ENCODE measurements at places on chromosomes 11 and 22.

DNA sequence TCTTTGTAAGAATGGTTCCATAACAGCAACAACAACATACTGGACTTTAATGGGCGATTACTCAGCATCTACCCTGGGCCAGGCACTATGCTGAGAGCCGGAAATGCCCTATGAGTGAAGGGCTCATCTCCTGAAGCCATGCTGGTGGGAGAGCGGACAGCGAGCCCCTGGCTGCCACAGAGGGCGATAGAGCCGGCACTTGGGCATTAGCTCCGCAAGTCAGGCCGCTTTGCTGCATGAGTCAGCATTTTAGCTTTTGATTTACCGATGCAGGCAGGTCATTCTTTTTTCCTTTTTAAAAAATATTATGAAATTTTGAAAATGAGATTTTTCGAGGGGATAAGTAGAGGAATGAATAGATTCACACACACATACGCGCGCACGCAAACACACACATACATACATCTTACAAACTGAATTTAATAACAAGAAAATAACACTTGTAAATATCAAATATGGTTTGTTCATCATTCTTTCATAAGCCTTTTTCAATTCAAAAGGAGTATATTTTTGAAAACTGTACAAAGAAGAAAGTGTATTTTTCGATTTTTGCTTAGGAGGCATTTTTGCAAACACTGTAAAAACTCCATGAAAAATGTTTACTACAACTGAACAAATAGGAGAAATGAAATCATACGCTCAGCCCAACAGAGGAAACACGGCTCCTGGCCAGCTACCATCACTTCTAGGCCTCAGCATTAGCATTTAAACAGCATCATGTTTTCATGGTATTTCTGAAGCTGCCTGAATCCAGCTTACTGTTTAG is 667.3 kb downstream of the OPCML start:
- DNase-seq = no peak

DNA sequence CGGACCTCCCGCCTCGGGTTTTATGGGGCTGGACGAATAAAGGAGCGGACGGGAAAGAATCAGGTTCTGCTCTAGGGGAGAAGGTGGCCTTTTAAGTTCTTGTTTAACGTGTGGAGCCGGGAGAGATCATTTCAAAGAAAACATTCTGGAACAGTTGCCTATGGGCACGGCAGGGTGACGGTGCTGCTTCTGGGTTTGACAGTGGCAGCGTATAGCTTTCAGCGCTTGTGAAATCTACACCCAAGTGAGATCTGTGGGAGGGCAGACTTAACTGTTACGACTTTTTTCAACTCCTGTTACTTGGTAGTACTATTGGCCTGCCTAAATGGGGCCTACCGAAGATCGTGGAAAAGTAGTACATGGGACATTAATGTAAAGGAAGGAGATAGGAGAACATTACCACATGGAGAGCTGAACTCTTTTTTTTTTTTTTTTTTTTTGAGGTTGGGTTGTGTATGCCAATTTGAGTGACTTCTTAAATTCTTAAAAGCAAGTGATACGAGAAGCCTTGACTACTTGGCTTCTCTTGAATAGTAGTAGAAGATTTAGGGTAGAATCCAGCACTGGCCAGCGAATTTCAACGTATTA is 743 bp downstream of the USP47 start:
- DNase-seq = peak; percentile 22

- DNase-seq = no peak
These were observed 5.1 kb downstream of the SCN4B start for GRCh38 chr11:118147502-118147901.

DNA sequence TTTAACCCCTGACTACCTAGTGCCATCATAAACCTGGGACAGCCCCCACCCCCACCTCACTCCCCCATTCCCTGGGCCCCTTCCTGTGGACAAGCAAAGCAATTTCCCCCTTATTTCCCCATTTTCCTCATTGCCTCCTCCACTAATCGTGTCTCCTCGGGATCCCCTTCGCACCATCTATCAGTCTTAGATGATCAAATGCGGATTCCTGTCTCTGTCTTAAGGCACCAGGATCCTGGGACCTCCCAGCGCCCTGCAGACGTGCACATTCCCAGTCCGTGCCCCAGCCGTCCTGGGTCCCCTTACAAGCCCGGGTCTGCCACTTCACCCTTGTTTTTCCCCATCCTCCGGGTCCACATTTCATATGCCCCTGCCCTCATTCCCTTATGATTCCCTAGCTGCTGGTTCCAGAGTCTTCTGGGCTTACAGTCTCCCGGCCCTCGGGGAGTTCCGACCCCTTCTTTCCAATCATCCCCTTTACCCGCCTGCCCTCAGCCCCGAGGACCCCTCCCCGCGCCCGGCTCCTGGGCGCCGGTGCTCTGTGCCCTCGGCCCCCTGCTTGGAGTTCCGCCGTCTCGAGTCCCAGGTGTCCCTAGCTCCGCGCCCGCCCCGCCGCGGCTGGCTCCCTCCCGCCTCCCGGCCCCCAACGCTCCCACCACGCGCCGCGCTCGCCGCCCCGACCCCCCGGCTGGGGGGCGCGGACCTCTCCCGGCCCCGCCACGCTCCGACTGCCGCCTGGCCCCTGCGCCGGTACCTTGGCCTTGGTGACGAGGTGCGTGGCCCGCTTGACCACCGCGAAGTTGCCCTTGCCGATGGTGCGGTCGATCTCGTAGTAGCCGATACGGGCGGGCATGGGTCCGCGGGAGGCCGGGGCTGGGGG is 599 bp downstream of the SIK3 start:
- no peak for DNase-seq

Measured in stimulated activated CD8-positive, alpha-beta memory T cell treated with anti-CD3 and anti-CD28 coated beads, Interleukin-12 subunit alpha, Interleukin-12 subunit beta, amount 100 ng/mL, for 1 hour (primary cell).